Activated CD8-positive, alpha-beta memory T cell treated with anti-CD3 and anti-CD28 coated beads, Interleukin-2, amount 10 ng/mL, durations not matched to agents 7 days and 5 days (primary cell): ENCODE measurements at places on chromosomes 2 and 18. TPM values are rescaled to one million over a fixed set of nuclear protein-coding genes. Genes with fewer than 3 reads are reported as not detected.

GRCh38 chr2:216425008-216425787, 12.9 kb downstream of the SMARCAL1 start:
- peaks cover 8% of the 10 kb centered on the region for H3K4me1 ChIP-seq
- peaks cover 74% of the 10 kb centered on the region for H3K36me3 ChIP-seq
- no peak overlapping the region for H3K4me3 ChIP-seq

DNA sequence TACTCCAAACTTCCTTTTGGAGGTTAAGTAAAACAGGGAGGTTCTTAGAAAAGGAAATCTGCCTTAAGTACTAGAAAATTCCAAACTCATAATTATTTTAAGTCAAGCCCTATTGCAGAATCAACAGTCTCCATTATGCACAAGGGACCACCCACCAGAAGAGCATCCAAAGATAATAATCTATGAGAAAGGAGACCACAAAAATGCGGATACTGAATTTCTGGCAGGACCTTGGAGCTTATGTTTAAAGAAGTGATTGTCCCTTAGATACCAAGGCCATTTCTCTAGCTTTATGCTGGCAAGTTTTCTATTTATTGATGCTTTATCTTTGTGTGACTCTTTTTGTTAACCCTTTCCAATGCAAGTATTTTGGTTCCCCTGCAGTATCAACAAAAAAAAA, 404.0 kb upstream of the MMADHC start:
- H3K27ac ChIP-seq: no peak overlapping the region
- H3K4me3 ChIP-seq: no peak overlapping the region
- H3K27me3 ChIP-seq: no peaks in the 10 kb centered on the region
- H3K36me3 ChIP-seq: no peaks in the 10 kb centered on the region

STAT4 gene
- 109 TPM for total RNA-seq

- peak; percentile 69 for DNase-seq
- H3K27me3 ChIP-seq: no peaks in the 10 kb centered on the region
- H3K36me3 ChIP-seq: peaks cover 27% of the 10 kb centered on the region
- peaks cover 67% of the 10 kb centered on the region for H3K4me1 ChIP-seq
- H3K4me3 ChIP-seq: peak overlapping the region; percentile 46
Measured at GRCh38 chr2:88638743-88639142, 11.5 kb upstream of the EIF2AK3 start.

- H3K4me3 ChIP-seq: no peak overlapping the region
- H3K27me3 ChIP-seq: no peaks in the 10 kb centered on the region
- H3K36me3 ChIP-seq: no peaks in the 10 kb centered on the region
- H3K27ac ChIP-seq: no peak overlapping the region
Measured at GRCh38 chr2:37489041-37489456, 144.6 kb downstream of the QPCT start.

CCDC85A gene
- total RNA-seq: not detected

LRRFIP1 gene
- 229 TPM for total RNA-seq

AKAIN1 gene
- not detected for total RNA-seq

DNA sequence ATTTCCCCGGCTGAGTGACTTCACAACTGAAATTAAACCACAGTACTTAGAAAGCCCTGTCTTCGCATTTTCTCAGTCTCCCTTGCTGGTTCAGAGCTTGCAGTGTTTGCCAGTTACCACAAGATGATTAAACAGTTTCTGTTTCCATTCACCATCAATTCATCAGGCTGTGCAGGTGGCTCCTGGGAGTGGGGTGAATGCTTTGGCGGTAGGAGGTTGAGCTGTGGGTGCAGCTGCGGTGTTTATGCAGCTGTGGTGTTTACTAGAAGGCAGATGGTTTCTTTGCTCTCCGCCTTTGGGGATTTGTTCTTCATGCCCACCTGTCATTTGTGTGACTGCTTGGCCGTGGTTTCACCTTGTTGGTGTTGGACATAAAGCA, 16.1 kb downstream of the ACOXL start:
- DNase-seq: peak; percentile 92
- peaks cover 50% of the 10 kb centered on the region for H3K4me1 ChIP-seq
- peaks cover 36% of the 10 kb centered on the region for H3K27me3 ChIP-seq
- H3K27ac ChIP-seq: peak overlapping the region; percentile 92

- peaks cover 15% of the 10 kb centered on the region for H3K36me3 ChIP-seq
- H3K27me3 ChIP-seq: no peaks in the 10 kb centered on the region
- no peak overlapping the region for H3K4me3 ChIP-seq
- H3K27ac ChIP-seq: no peak overlapping the region
- H3K4me1 ChIP-seq: peaks cover 6% of the 10 kb centered on the region
- DNase-seq: no peak
Measured at GRCh38 chr2:232574674-232575403, 24.4 kb downstream of the EIF4E2 start.

DNA sequence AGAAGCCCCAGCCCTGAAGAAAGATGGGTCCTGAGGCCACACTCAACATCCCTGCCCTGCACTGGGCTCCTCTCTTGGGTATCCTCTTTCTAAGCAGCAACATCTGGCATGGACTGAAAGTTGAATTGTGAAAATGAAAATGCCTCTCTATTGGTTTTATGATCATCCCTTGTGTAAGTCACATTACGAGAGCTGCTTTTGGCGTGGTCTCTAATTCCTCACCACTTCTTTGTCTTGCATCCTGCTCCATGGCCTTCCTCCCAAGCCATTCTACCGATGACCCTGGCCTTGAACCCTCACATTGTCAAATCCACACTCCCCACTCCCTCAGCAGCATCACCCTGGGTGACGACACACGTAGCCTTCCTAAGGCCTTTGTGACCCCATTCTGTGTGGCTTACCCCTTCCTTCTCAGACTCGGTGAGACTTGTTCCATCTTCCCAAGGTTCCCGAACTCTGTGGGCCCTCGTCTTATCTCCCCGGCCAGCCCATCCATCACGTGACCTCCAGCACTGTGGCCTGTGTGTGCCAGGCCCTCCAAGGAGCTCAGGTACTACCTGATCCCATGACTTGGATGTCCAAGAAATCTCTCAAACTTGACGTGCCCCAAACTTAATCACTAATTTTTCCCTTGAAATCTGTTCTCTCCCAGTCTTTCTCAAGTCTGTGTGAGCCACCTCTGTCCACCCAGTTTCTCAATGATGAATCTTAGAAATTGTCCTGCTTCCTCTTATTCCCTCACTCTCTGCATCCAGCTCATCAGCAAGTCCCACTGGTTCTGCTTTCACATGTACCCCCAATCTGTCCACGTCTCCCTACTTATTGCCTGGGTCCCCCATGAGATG, 194.7 kb upstream of the HS6ST1 start:
- no peak for DNase-seq
- H3K4me1 ChIP-seq: peaks cover 9% of the 10 kb centered on the region
- H3K27me3 ChIP-seq: peaks cover 2% of the 10 kb centered on the region
- H3K36me3 ChIP-seq: no peaks in the 10 kb centered on the region
- no peak overlapping the region for H3K27ac ChIP-seq

DNA sequence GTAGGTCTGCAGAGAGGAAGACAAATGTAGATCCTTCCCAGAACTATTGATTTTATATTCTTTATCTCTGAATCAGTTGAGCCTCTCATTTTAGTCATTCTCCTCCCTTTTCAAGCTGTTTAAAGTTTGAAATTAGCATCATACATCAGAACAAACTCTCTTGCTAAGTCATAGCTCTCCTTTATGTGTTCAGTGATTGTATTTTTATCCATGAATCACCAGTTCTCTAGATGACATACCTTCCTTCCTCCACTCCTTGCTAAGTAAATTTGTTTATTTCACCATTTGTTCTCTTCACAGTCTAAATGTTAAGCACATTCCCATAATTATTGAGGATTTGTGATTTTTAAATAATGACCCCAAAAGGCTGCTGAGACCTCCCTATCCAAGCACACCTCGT, 63.5 kb upstream of the RAPGEF4 start:
- peaks cover 2% of the 10 kb centered on the region for H3K4me1 ChIP-seq
- H3K36me3 ChIP-seq: no peaks in the 10 kb centered on the region
- H3K4me3 ChIP-seq: no peak overlapping the region
- no peak for DNase-seq
- H3K27ac ChIP-seq: no peak overlapping the region

GRCh38 chr2:113240150-113240914, 38.4 kb downstream of the PAX8 start:
- H3K27ac ChIP-seq: peak overlapping the region; percentile 20
- H3K27me3 ChIP-seq: no peaks in the 10 kb centered on the region
- DNase-seq: no peak
- H3K4me1 ChIP-seq: peaks cover 39% of the 10 kb centered on the region

UGT1A3 gene
- not detected for total RNA-seq

DNA sequence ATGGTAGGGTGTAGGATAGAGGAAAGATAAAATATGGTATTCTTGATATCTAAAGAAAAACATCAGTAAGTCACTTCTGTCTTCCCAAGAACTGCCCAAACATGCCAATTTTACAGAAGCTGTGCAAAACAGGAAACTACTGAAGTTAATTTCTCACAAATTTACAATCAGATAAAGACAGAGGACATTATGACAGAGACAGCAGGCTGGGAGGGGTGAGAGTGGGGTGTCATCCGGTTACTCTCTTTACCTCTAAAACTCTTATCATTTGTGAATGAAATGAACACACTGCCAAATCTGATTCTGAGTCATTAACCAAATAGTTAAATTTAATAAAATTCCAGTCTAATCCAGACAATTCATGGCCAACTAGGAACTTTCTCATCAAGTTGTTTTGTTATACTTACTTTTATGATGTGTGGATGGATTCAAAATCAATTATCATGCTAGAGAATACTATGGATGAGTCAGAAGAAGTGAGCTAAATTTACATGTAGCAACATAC, 323.2 kb upstream of the MEX3C start:
- H3K36me3 ChIP-seq: no peaks in the 10 kb centered on the region
- no peak overlapping the region for H3K4me3 ChIP-seq
- no peaks in the 10 kb centered on the region for H3K27me3 ChIP-seq
- H3K27ac ChIP-seq: no peak overlapping the region

DNA sequence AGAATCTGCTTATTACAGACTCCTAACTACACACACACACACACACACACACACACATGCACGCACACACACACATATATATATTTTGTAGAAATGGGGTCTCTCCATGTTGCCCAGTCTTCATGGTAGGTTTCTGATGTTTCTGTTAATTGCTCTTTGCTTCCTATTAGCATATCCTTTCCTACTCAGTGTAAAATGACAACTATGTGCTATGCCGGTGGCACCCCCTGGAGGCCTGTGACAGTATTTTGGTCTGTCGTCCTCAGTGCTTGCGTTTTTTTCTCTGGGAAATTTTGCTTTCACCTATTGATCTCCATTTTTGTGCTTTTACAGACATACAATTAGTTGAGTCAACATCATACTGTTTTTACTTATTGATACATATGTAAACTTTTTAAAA, 322.1 kb downstream of the LRRTM1 start:
- no peaks in the 10 kb centered on the region for H3K36me3 ChIP-seq
- no peak overlapping the region for H3K4me3 ChIP-seq
- no peak overlapping the region for H3K27ac ChIP-seq
- no peak for DNase-seq

TRABD2A gene
- total RNA-seq: 30.2 TPM

GRCh38 chr2:24592441-24593100, 101.5 kb downstream of the NCOA1 start:
- H3K27me3 ChIP-seq: no peaks in the 10 kb centered on the region
- H3K4me1 ChIP-seq: peaks cover 11% of the 10 kb centered on the region
- H3K36me3 ChIP-seq: peaks cover 26% of the 10 kb centered on the region
- no peak for DNase-seq

RAD51AP2 gene
- total RNA-seq: not detected

GRCh38 chr2:113149553-113150257, 22.3 kb downstream of the IL1RN start:
- DNase-seq: peak; percentile 37
- no peaks in the 10 kb centered on the region for H3K4me1 ChIP-seq
- H3K27me3 ChIP-seq: peaks cover 5% of the 10 kb centered on the region
- H3K36me3 ChIP-seq: peaks cover 1% of the 10 kb centered on the region
- H3K27ac ChIP-seq: no peak overlapping the region

DNA sequence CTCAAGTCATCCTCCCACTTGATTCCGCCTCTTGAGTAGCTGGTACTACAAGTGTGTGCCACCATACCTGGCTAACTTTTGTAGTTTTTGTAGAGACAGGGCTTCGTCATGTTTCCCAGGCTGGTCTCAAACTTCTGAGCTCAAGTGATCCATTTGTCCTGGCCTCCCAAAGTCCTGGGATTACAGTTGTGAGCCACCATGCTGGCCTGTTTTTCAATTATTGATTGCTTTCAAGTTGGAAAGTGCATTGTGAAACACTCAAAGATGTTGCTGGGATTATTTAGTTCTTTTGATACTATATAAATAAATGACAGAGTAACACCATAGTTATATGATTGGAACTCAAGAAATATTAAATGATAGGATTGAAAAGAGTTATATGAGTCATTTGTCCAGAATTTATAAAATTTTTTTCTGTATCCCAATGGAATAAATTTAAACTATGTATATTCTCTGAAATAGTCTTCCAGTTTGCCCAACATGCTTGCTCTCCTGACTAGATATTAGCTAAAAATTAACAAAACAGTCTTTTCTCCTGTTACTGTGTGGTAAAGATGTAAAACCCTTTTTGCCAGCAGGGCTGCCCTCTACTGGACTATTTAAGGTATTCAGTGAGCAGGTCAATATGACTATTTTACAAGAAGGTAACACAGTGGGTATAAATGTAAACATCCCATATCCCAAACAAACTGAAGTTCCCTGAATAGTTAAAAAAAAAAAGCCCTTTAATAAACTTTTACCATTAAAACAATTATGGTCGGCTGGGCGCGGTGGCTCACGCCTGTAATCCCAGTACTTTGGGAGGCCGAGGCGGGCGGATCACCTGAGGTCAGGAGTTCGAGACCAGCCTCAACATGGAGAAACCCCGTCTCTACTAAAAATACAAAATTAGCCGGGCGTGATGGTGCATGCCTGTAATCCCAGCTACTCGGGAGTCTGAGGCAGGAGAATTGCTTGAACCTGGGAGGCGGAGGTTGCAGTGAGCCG, 42.7 kb downstream of the ACSL3 start:
- H3K36me3 ChIP-seq: peaks cover 2% of the 10 kb centered on the region
- no peaks in the 10 kb centered on the region for H3K27me3 ChIP-seq
- DNase-seq: no peak
- H3K4me3 ChIP-seq: no peak overlapping the region
- peaks cover 12% of the 10 kb centered on the region for H3K4me1 ChIP-seq

GRCh38 chr18:457140-457519, 43.4 kb downstream of the COLEC12 start:
- H3K4me3 ChIP-seq: no peak overlapping the region
- H3K4me1 ChIP-seq: no peaks in the 10 kb centered on the region
- H3K27me3 ChIP-seq: peaks cover 10% of the 10 kb centered on the region
- DNase-seq: no peak
- H3K27ac ChIP-seq: no peak overlapping the region

GRCh38 chr18:13223311-13224143, 5.0 kb downstream of the LDLRAD4 start:
- no peak overlapping the region for H3K27ac ChIP-seq
- peaks cover 42% of the 10 kb centered on the region for H3K27me3 ChIP-seq
- no peak for DNase-seq
- no peaks in the 10 kb centered on the region for H3K36me3 ChIP-seq
- peaks cover 9% of the 10 kb centered on the region for H3K4me1 ChIP-seq

EPB41L3 gene
- total RNA-seq: 0.45 TPM

COL6A3 gene
- 1.5 TPM for total RNA-seq

GRCh38 chr2:241052677-241053360, 49.3 kb downstream of the MTERF4 start:
- H3K27me3 ChIP-seq: no peaks in the 10 kb centered on the region
- H3K4me1 ChIP-seq: no peaks in the 10 kb centered on the region
- H3K27ac ChIP-seq: no peak overlapping the region
- DNase-seq: peak; percentile 37

PAX3 gene
- total RNA-seq: not detected
